Astrocyte of the hippocampus (primary cell): ENCODE measurements at places on chromosomes 4 and X.

- DNase-seq = no peak
Measured at GRCh38 chr4:151874328-151874727, 113.5 kb upstream of the GATB start.

DNA sequence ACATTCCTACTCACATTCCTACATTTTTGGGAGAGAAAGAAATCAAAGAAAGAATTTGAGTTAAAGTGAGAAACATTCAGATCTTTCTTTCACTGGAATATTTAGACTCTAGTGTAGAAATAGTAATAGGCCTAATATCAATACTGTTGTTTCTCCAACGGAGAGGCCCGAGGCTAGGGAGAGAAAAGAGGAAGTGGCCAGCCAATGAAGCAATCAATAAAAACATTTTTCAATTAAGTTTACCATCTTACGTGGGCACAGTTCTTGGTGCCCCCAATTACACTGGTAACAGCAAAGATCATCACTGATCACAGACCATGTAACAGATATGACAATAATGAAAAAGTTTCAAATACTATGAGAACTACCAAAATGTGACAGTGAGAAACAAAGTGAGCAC, 281.4 kb downstream of the GPM6A start:
- no peak for DNase-seq

DNA sequence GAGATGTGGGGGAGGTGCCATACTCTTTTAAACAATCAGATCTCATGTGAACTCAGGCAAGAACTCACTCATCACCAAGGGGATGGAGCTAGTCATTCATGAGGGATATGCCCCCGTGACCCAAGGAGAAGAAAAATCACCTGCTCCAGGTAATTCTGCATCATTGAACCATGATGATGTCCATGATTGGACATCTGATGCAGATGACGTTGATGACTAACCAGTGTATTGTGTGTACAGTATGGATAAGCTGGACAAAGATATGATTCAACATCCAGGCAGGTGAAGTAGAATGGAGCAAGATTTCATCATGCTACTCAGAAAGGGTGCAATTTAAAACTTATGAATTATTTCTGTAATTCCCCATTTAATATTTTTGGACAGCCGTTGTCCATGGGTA, 286.4 kb upstream of the SMIM31 start:
- DNase-seq = no peak

- DNase-seq = no peak
Measured at GRCh38 chrX:103886624-103887023, 54.6 kb upstream of the RAB9B start.
